Activated T-cell treated with anti-CD3 and anti-CD28 coated beads for 24 hours (primary cell): ENCODE measurements at places on chromosomes 6 and 20.

- no peak for DNase-seq
Observed at GRCh38 chr6:149089510-149089909, 228.0 kb upstream of the TAB2 start.

DNA sequence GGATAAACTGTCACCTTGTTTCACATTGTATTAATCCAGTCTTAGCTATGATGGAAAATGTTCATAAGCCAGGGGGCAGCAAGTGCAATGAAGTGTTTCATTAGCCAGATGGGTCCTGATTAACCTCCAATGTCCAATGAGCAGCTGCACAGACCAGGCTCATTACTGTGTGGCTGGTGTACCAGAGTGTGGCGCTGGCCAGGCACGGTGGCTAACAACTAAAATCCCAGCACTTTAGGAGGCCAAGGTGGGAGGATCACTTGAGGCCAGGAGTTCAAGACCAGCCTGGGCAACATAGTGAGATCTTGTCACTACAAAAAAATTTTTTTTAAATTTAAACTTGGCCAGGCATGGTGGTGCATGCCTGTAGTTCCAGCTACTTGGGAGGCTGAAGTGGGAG, 201.7 kb upstream of the FOXQ1 start:
- DNase-seq: no peak

- DNase-seq: no peak
Observed at GRCh38 chr6:52650941-52651340, 20.0 kb upstream of the TMEM14A start.

- no peak for DNase-seq
Observed at GRCh38 chr6:31655349-31656237, at the start of gene APOM. APOM (plus strand) TSS chr6:31655894; CDS start chr6:31655967, 73 bp downstream.

DNA sequence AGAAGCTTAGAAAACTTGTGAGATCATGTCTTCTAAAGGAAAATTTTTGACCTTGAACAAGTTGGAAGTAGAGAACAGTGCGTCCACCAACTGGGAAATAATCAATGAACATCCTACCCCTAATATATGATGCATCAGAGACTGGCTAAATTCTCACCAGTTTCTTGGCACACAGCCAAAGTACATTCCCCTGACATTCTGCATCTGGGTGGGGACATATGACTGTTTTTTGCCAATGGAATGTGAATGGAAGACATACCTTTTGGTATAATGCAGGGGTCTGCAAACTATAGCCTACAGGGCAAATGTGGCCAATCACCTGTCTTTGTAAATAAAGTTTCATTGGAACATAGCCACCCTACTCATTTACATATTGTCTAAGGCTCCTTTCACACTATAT, 84.7 kb downstream of the HAO1 start:
- no peak for DNase-seq

- DNase-seq: no peak
Observed at GRCh38 chr6:168671028-168671862, 230.3 kb downstream of the SMOC2 start.

GRCh38 chr6:159196430-159196975, 27.3 kb downstream of the FNDC1 start:
- no peak for DNase-seq

- no peak for DNase-seq
Observed at GRCh38 chr6:4342407-4343137, 207.2 kb upstream of the ECI2 start.

GRCh38 chr6:158787395-158787794, 31.8 kb downstream of the EZR start:
- DNase-seq: no peak

GRCh38 chr6:138914701-138915100, 73.4 kb downstream of the REPS1 start:
- no peak for DNase-seq

- DNase-seq: no peak
Observed at GRCh38 chr6:5132731-5133130, 47.6 kb downstream of the PPP1R3G start.

- DNase-seq: no peak
Observed at GRCh38 chr6:165545806-165546205, 117.2 kb downstream of the PDE10A start.

DNA sequence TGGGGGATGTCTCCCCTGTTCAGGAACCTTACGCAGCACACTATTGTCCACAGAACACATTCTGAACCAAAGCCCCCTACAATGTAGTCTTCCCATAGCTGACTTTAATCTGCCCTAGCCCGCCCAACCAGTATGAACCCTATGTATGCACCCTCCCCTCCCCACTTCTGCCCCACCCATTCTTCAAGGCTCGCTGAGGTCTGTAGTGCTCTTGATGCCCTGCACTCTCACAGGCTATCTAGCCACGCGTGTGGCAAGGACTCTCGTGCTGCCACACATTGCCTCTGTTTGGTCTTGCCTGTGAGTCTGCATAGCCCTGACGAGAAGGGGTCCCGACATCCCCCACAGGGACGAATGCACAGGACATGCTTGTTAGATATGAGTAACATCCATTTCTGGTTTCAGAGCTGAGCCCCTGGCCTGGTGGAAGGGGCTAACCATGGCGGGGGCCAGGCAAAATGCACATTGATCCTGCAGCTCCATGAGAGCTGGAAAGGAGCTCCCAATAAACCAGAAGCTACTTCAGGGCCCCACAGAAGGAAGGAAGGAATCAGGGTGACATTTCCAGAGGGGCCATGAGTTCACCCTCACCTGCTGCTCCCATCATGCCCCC, 22.6 kb downstream of the MOCS1 start:
- DNase-seq: no peak

DNA sequence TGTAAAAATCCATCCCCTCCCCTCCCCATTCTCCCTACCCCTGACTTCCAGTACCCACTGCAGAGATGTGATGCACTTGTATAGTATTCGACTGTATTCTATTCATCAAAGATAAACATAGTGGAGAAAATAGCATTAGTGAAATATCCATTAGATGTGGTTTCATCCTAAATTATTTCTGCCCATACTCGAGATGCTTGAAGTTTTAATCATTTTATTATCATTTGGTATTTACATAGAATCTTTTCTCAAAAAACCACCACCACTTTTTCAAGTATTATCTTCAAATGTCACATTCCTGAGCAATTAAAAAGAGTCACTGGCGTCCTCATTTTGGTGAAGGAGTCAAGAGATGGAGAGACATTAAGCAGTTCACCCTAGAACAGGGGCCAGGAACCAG, 181.9 kb downstream of the HAO1 start:
- no peak for DNase-seq

GRCh38 chr6:100105138-100105537, 111.1 kb upstream of the MCHR2 start:
- DNase-seq: no peak

DNA sequence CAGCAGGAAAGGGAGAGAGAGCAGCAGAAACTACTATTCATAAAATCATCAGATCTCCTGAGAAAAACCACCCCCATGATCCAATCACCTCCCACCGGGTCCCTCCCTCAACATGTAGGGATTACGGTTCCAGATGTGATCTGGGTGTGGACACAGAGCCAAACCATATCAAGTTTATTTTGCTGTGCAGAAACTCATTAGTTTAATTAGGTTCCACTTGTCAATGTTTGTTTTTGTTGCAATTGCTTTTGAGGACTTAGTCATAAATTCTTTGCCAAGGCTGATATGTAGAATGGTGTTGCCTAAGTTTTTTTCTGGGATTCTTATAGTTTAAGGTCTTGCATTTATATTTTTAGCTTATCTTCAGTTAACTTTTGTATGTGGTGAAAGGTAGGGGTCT, 422.0 kb upstream of the HS3ST5 start:
- no peak for DNase-seq

- no peak for DNase-seq
Observed at GRCh38 chr20:4071178-4071693, 55.9 kb upstream of the RNF24 start.

- DNase-seq: no peak
Observed at GRCh38 chr6:33156561-33156960, 35.7 kb downstream of the COL11A2 start.
